ENCODE measurements at places on chromosomes 4 and X.

DNA sequence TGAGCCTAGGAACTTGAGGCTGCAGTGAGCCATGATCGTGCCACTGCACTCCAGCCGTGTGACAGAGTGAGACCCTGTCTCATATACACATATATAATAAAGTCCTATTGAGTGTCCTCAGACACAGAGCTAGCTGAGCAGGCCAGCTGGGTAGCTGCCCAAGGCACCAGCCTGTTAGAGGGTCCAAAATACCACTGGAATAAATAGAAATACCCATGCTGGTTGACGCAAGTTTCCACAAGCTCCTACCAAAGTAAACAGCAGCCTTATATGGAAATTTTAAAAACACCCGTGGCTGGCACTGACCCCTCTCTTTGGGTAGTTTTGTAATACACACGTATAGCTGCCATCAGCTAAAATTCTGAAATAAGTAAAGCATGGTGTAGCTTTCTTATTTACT is 348.6 kb downstream of the BCOR start:
- DNase-seq, result no peak

DNA sequence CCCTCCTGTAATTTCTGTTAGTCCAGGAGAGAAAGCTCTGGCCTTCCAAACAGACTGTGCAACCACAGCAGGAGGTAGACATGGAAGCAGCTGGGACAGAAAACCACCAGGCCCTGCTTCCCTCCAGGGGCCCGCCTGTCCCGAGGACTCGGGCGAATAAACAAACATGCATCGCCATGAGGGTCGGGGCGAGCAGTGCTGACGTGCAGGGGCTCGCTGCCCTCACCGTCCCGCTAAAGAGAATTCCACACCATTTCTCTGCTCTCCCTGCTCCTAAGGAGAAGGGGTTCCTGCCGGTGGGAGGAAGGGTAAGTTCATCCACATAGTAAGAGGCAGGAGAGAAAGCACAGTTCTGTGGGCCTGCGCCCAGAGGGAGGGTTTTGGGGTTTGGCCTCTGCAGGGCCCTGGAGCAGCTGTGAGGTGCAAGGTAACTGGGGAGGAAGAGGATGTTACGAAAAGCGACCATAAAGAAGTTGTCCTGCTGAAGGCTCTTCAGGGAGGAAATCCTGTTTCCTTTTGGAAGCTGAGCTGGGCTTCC is 54.9 kb downstream of the WFS1 start:
- DNase-seq, result no peak

DNA sequence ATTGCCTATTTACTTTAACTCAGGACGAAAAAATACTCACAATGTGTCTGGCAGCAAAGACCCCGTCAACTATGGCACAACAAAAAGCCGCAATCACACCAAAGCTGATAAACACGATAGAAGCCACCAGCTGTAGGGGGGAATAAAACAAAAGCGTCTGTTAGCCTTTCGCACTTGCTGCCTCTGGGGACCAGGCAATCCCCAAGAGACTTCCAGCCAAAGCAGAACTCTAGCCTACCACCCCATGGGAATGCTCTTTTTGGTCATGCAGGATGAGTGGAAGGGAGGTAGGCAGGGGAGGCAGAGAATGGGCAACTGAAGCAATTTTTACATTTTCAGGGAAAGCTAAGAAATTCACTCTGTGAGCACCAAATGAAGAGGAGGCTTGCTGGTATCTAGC is 20.1 kb downstream of the TMEM255A start:
- no peak for DNase-seq

DNA sequence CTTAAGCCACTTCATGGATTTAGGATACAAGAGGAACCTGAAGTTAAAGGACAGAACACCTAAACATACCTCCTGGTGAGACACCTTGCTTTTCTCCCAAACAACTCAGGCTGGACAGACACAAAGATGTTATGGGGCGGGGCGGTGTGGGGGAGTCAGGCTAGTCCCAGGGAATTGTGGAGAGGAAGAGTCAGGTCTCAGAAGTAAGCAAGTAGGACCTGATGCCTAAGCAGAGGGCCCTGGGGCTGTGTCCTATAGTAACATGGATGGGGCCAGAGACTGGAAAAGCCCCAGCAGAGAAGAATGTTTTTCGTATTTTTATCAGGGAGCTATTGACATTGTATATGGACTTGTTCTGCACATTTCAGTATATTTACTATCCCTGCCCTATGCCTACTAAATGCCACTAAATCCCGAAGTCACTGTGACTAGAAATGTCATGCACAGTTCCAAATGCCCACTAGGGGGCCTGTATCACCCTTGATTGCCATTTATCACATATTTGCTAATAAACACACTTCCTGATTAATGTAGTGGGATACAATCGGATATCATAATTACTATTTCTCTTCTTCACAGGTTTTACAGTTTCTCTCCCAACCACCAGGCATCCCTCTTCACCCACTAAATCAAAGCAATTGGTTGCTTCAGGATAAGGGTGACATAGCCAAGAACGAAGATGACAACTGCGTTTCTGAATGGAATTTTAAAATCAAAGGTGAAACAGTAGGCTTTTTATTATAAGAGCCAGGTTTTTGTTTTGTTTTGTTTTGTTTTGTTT is 23.8 kb upstream of the ARHGAP10 start:
- no peak for DNase-seq

DNA sequence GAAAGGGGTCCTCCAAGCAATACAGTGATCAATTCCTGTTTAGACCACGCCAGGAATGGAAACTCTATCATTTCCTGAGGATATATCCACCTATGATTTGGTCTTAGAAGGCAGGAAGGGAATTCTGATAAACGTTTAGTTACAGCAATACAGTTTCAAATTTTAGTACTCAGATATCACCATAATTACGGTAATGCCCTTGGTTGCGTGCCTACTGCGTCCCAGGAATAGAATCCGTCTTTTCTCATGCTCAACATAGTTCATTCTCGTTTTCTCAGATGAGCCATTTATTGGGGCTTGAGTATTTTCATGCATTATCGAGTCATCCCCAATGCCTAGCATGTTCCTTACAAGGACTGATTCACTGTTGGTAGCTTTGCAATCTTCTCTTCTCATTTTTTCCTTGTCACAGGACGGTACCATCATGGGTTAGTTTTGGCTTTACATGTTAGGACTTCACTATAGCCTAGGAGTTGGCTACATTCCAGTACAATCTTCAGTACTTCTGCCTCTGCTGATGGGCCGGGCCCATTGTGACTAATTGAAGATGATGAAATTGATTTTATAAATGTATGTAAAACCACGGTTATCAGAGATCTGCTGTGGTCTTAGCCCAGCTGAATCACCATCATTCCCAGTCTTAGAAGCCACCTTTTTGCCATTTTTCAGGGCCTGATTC is 4.4 kb upstream of the PRKX start:
- DNase-seq, result no peak

DNA sequence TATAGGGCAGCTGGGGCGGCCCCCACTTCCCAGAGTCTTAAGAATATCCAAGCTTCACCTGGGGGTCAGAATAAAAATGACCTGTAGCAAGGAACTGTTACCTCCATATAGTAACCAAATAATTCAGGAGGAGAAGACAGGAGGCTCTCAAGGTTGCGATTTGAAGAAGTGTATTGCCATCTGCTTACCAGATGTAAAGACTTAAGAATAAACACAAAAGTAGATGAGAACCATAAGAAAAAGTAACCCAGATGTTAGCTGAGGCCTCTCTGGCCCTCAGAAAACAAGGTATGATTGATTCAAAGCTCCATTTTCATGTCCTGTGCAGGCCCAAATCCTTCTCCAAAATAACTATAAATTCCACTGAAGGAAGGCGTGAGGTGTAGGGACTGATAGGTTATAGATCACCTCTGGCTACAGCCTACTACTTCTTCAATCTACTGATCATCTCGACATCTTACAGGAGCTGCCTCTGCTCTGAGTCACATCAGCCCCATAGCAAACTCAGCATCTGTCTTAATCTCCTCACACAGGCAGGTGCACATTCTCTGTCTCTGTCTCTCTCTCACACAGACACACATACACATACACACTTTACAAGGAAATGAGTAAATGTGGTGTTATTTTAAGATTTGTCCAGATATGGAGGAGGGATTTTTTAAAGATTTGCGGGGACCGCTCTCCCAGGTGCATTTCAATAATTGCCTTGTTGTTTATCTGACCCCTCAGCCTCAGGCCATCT is 193.9 kb upstream of the EDNRA start:
- no peak for DNase-seq

DNA sequence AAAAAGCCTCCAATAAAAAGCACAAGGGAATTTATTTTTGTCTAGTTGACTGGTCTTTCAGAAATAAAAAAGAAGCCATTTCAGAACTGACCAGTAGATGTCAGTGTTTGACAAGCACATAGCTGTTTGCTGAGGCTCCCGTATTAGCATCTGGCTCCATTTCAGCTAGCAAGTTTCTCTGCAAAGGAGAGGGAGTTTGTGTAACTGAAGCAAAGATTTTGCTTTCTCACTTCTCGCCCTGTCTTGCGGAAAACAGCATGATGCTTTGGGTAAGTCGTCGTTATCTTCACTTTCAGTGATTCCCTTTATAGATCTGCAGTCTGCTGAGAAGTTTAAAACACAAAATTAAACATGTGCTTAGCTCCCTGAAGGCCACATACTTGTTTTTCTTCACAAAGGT is 85.5 kb downstream of the CT47B1 start:
- DNase-seq, result no peak

DNA sequence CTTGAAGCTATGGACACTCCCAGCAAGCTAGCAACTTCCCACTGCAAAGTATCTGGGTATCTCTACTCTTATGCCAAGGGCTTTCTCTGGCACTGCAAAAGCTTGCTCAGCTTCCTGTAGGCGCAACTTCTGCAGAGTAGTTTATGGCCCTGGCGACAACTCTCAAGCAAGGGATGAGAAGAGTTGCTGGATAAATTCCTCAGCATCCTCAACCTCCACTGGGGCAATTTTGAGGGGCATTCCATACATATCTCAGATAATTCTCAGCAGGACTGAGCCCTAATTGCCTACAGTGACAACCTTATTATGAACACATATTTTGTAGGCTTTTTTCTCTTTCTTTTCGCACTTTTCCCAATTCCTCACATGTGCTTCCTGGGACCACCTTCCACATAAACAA is 31.2 kb upstream of the TAB3 start:
- no peak for DNase-seq

DNA sequence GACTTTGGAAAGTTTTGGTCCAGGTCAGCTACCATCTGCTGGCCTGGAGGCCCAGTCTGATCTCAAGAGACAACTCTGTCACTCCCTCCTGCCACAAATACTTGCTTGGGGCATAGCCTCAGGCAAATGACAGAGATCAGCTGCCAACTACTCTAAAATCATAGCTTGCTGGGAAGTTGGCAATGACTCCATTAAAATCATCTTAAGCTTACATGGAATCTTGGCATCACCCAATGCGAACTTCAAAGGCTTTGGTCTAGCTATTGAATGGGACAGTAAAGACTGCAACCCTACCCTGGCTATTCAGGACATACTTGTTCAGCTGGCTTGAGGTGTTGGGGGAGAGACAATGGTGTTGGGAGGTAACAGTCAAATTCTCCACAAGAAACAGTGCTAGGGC is 7.0 kb upstream of the USO1 start:
- no peak for DNase-seq

DNA sequence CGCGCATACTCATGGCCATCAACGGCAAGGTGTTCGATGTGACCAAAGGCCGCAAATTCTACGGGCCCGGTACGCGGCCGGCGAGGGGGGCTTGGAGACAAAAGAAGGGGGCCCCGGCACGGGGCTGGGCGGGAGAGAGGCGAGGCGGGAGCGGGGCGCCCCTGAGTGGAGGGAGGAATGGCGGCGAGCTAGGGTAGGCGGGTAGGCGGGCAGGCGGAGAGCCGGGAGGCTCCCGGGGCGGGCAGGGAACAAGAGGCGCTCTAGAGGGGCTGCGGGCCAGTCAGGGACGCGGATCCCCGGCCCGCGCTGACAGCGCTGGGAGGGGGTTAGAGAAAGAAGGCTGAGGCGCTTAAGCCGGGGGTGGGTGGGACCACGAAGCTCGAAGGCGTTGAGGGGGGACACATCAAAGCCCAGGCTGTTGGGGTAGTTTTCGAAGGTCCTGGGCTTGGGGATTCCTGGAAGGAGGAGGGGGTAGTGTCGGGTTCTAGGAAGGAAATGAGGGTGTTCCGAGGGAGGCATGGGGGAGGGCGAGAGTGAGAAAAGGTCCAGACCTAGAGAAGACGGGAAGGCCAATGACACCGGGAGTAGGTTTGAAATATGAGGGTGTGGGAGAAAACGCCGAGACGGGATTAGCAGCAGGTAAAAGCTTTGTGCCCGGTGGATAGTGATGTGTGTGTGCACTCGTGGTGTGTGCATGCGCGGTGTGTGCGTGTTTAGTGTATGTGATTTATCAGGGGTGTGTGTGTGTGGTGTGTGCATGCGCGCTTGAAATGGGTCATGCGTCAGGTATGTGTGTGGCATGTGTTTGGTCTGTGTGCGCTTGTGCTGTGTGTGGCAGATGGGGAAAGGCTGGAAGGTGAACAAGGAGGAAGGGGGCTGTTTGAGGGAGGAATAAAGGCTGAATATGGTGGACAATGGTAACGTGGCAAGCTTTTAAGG is 807 bp downstream of the PGRMC1 start:
- DNase-seq, result no peak
